Dermis microvascular lymphatic vessel endothelial cell (primary cell): ENCODE measurements at places on chromosomes 1 and 21.

DNA sequence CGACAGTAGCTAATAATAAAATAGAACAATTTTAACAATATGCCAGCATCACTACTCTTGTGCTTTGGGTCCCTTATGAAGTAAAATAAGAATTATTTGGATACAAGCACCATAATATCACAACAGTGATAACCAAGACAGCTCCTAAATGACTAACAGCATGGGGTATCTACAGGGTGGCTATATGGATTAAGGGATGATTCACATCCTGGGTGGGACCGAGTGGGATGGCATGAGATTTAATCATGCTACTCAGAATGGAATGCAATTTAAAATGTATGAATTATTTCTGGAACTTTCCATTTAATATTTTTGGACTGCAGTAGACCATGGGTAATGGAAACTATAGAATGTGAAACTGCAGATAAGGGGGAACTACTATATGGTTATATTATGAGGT, 28.1 kb upstream of the B3GALNT2 start:
- DNase-seq: no peak

DNA sequence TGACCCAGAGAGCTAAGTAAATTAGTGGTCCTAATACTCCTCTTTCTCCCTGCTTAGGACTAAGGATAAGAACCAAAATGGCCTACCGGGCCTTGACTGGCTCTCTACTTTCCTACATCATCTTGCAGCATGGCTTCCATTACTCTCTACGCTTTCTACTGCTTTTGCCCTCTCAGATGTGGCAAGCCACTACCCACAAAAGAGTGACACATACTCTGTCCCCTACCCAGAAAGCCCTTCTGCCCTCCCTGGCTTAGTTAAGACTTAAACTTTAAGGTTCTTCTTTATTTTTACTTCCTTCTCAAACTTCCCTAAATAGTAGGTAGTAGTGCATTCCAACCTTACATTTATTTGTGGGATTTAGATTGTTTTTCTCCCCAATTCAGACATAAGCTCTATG, 228.1 kb downstream of the TPR start:
- no peak for DNase-seq

DNA sequence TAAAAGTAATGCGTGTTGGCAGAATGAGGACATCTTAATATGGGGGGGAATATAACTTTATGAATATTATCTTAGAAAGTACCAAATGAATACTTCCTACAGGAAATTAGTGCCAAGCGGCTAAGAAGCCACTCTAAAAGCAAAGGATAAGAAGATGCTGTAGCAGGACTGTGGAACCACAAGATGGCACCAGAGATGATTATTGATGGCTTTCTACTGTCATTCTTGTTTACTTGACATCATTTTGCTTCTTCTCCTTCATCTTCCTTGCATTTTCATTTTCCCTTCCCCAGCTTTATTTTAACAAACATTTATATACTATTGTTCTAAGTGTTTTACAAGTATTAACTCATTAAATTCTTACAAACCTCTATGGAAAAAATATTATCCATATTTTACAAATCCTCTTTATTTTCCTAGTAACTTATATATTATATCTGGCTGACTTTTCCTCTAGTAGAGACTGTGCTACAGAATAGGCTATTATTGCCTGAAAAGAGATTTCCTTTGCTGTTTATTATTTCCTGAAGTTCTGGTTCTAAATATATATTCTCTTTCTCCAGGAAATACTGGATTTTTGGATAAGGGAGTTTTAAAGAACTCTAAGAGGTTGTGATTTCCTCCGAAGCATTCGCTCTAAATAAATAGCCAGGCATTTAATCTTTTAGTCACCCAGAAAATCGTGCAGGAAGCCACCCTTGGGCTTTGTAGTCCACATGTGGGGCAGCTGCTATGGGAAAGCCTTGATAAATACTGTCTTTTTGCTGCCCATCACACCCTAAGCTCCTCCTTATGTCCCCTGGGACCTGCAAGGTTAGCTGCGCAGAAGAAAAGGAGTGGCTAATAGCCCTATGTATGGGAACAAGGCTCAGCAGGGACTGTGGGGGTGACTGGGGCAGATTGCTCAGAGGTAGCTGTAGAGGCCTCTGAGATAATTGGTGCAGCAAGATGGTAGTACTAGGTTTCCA, 69.8 kb downstream of the TPR start:
- DNase-seq: no peak

- no peak for DNase-seq
Observed at GRCh38 chr1:57017200-57017599, 51.4 kb upstream of the C8B start.

DNA sequence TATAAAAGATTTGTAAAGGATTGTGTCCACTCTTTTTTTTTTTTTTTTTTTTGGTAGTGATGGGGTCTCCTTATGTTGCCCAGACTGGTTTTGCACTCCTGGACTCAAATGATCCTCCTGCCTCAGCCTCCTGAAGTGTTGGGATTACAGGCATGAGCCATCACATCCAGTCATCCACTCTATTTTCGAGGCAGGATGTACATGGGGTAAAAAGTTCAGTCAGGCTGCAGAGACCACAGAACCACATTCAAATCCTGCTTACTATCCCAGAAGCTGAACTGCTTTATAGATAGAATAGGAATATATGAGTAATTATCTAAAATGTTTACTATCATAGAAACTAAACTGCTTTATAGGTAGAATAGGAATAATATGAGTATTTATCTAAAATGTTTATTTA, 26.0 kb upstream of the KCNK2 start:
- DNase-seq: no peak

DNA sequence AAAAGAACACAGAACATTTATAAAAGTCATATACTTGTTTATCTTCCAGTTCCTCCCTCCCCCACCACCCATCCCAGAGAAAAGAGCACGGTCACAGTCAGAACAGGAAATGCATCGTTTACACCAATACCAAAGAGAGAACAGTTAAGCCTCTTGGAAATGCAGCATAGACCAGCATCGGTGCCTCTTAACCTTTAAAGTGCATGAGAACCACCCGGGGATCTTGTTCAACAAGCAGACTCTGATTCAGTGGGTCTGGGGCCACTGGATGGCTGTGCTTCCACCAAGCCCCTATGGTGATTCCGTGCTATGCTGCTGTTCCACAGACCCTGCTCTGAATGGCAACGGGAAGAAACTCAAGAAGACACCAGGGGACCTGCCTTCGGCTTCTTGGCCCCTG, 19.2 kb downstream of the FAM89A start:
- DNase-seq: no peak

DNA sequence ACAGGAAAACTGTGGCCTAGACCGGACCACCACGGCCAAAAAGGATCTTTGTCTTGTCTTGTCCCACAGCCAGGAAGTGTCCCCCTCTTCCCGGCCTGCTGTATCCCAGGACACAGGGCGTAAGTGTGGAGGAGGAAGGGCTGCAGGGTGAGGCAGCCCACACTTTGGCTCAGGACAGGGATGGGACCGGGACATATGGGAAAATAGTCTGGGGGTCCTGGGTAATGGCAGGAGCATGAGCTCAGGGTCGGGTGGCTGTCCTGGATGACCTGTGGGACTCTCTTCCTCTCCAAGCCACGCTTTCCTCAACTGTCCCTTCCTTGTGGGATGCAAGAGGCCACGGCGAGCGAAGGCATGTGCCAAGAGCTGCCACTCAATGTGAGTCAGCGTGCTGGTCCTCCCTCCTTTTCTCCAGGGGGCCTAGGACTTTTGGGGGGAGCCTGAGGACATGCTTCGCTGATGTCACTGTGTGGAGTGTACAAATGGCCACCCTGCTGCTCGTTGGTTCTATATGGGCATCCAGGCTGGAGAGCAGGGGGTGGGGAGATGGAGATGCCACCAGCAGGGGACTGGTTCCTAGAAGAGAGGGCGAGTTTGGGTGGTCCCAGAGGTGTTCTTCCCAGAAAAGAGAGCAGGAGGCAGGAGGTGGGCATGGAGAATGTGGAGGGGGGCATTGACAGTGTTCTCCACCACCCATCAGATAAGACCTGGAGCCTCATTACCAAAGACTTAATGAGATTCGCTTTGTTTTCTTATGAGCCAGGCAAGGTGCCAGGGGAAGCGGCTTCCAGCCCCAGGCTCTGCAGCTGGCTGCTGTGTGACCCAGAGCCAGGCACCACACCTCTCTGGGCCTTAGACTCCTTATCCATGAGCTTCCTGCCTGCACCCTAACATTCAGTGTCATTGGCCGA, 11.5 kb upstream of the PADI1 start:
- DNase-seq: no peak

DNA sequence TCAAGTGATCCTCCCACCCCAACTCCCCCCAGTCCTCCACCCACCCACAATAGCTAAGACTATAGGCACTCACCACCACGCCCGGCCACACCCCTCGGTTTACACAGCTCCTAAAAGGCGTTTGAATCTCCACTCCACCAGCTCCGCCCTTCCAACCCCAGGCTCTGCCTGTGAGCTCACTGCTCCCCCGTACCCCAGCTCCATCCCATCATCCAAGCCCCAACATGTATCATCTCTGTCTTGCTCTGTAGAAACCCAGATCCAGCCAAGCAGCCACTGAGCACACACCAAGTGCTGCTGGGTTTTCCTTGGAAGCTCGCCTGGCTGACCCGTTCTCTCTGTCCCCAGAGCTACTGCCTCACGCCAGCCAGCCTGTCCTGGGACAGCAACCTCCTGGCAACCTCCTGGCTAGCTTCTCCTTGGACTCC, 12.0 kb upstream of the S100A2 start:
- DNase-seq: no peak

- DNase-seq: no peak
Observed at GRCh38 chr1:65751961-65752360, 40.7 kb upstream of the PDE4B start.

DNA sequence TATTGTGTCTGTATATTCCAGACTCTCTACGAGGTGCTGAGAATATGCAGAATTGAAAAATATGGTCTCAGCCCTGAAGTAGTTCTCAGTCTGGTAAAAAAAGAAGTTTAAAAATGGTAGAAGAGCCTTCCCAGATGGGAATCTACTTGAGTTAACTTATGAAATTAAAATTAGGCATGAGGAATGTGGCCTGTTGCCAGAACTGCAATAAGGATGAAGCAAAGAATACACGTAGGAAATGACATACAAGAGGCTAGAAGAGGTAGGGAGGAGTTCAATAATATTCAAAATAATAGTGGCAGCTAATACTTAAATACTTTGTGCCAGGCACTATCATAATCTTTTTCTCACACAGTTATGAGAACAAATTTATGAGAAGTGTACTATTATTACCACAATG, 6.3 kb downstream of the ASPM start:
- DNase-seq: no peak

- DNase-seq: no peak
Observed at GRCh38 chr1:119865627-119866026, 30.7 kb downstream of the ADAM30 start.

GRCh38 chr1:20291645-20292084, 990 bp downstream of the VWA5B1 start:
- no peak for DNase-seq

- no peak for DNase-seq
Observed at GRCh38 chr21:45178971-45179370, 104.6 kb downstream of the ADARB1 start.

GRCh38 chr1:3654549-3655281, 2.4 kb downstream of the TP73 start:
- no peak for DNase-seq

- DNase-seq: no peak
Observed at GRCh38 chr1:157091186-157091585, 8.4 kb downstream of the ETV3L start.

GRCh38 chr1:88216441-88216840, 467.6 kb upstream of the PKN2 start:
- no peak for DNase-seq

DNA sequence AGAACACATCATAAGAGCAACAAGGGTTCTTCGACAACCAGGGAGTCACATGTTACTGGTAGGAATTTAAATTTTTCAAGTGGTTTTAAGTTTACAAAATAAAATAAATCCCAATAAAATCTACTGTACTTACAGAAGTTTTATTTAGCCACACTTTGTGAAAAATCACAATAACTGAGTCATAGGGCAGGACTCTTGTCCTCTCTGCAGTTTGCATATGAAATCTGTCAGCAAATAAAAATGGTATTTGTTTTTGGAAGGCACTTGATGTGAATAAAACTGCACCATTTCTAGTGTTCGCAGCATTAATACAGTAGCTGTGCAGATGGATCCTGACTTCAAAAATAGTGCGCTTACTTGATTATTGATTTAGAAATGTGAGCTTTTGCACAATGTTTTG, 150.4 kb downstream of the LBR start:
- DNase-seq: no peak

- DNase-seq: no peak
Observed at GRCh38 chr21:37028570-37028969, 22.1 kb downstream of the RIPPLY3 start.
